ENCODE measurements at places on chromosomes 2 and 18. TPM values are rescaled to one million over a fixed set of nuclear protein-coding genes. Genes with fewer than 3 reads are reported as not detected.

GRCh38 chr2:145851730-145852129, 1331.8 kb upstream of the ZEB2 start:
- DNase-seq = no peak

DNA sequence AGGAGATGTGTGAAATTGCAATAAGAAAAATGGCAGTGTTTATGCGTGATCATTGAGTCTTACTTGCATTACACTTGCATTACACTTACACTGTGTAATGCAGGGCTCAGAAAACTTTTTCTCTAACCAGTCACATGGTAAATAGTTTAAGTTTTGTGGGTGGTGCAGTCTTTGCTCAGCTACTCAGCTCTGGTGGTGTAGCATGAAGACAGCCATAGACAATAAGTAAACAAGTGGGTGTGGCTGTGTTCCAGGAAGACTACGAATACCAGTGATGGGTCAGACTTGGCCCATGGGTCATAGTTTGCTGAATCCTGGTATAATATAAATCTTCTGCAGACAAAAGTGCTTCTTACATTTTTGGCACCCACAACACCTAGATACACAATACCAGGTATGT, 115.6 kb upstream of the CYP1B1 start:
- no peak for DNase-seq

- peak; percentile 79 for DNase-seq
Measured at GRCh38 chr2:96801005-96801785, 14.9 kb upstream of the CNNM3 start.

- DNase-seq = no peak
Measured at GRCh38 chr2:99490623-99491461, 1.0 kb upstream of the REV1 start.

DNA sequence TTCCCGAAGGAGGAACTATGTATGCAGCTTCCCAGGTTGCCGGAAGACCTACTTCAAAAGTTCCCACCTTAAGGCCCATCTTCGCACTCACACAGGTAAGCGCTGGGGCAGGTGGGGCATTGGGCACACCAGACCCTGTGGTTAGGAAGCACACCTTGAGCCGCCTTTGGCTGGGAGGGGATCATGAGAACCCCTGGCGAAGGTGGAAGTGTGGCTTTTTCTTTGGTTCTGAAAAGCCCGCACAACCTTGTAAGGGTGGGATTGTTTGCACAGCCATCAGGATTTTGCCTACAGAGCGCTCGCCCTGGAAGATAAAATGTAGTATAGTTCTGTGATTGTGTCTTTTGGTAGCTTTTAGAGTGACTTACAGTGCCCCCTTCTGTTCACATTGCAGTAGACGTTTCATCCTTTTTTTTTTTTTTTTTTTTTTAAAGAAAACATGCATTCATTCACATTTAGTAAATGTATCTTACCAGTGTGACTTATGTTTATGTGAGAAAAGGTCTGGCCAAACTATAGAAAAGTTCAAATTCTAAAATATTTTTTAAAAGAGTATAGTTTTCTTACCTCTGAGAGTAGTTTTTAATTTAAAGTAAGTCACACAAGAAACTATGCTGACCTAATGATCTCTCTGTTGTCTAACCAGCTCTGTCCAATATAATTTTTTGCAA, 5.3 kb downstream of the KLF11 start:
- no peak for DNase-seq

- no peak for DNase-seq
Measured at GRCh38 chr18:75472906-75473305, 45.4 kb upstream of the SMIM21 start.

Gene STARD7
- total RNA-seq = 123 TPM
